Fibroblast of skin of right quadriceps (primary cell): ENCODE measurements at places on chromosomes 11 and 22.

GRCh38 chr11:33557201-33557600, 143.4 kb downstream of the C11orf91 start:
- DNase-seq = peak; percentile 91

GRCh38 chr22:22847241-22847640, 40.4 kb upstream of the IGLL5 start:
- no peak for DNase-seq

- DNase-seq = no peak
Measured at GRCh38 chr11:120554766-120555432, 43.4 kb downstream of the GRIK4 start.

DNA sequence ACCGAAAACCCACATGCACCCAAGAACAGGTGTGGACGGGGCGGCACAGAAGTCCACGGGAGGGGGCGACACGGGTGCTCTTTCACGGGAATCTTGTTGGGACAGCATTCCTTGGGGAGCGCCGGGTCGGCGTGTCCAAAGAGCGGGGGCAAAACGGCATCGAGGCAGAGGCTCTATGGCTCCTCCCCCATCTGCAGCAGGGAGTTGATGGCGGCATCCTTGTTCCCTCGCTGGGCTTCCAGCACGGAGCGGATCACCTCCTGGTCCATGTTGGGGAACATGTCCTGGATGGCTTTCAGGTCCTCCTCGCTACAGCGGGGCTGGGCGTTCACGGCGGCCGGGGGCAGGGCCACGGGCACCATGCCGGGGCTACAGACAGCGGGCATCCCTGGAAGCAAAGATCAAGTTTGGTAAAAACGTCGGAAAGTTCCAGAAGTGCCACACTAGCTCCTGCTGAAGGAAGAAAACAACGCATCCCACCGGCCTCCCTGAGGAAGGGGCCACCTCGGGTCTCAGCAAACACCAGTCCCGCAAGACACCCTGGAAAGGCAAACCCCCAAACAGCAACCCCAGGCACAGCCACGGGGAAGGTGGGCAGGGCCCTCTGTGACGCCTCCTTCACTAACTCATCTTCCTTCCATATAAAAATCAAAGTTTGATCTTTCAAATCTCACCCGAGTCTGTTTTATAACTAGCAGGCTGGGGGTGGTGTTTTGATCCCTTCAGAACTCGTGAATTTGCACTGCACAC, 32.4 kb downstream of the TOLLIP start:
- no peak for DNase-seq

GRCh38 chr22:22941831-22942510, 54.4 kb downstream of the IGLL5 start:
- DNase-seq = no peak

- no peak for DNase-seq
Measured at GRCh38 chr22:47782328-47783075, 1020.1 kb downstream of the TBC1D22A start.

DNA sequence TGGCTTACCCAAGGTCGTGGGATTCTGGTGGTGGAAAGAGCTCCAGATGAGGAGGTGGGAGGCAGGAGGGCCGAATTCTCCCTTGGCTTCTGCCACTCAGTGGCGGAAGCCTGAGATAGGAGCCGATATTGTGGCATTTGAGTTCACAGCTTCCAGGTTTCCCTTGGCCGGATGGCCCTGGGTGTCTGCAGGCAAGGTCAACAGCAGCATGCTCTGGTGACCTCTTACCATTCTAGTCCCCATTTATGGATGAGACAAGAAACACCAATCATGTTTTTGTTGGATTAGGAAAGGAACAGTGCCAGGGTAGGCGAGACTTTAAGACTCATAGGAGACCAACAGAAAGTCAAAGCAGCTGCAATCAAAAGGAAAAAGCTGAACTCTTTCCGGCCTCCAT, 89.7 kb downstream of the GRAMD1B start:
- DNase-seq = no peak

DNA sequence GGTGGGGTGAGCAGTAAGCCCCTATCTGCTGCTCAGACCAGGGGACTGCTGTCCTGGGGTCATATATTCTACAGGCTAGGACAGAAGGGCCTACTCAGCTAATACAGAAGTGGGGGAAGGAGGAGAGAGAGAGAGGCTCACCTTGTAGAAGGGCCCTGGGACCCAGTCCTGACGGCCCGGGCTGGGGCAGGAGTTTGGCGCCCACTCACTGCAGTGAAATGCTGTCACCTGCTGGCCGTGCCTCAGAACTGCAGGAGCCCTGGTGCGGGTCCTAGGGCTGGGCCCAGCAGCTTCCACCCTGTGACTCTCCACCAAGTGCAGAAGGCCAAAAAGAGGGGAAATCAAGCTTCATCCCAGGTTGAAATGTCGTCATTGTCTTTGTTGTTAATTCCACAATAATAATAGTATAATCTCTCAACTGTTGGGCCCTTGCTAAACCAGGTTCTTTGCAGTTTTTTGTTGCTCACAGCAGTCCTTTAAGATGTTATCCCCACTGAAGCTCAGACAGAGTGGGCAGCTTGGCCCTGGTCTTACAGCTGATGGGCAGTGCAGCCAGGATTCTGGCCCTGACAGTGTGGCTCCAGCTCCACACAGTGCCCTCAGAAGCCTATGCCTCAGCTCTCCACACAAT, 29.6 kb downstream of the TRIM29 start:
- DNase-seq = peak; percentile 35

- no peak for DNase-seq
Measured at GRCh38 chr11:126280595-126280994, 2.3 kb upstream of the TIRAP start.

DNA sequence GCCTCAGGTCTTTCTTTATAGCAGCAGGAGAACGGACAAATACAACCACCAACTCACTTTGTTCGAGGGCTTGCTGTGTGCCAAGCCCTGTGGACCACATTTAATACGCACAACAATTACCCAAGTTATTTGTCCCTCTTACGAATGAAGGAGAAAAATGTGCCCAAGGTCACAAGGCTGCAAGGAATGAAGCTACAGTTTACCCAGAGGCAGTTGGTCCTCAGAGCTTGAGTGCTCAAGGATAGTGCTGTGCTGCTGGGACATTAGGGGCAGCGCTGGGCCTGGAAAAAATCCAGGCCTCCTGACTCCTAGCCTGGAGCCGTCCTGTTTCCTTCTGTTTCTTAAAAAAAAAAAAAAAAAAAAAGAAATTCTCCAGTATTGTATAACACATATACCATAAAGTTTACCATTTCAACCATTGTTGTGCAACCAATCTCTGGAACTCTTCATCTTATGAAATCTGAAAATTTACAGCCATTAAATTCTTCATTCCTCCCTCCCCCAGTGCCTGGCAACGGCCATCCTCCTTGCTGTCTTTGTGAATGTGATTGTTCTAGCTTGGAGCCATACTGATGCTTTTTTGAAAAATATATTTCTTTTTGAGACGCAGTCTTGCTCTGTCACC, 1.0 kb upstream of the C11orf86 start:
- peak; percentile 90 for DNase-seq

- DNase-seq = no peak
Measured at GRCh38 chr11:60634126-60634525, 65.3 kb upstream of the MS4A8 start.

- DNase-seq = peak; percentile 10
Measured at GRCh38 chr11:34065505-34066203, 14.1 kb downstream of the CAPRIN1 start.

- peak; percentile 8 for DNase-seq
Measured at GRCh38 chr11:69704508-69705253, 859 bp upstream of the FGF19 start.
